ENCODE measurements at places on chromosomes 13 and 19. TPM values are rescaled to one million over a fixed set of nuclear protein-coding genes. Genes with fewer than 3 reads are reported as not detected.

- no peak for DNase-seq
Observed at GRCh38 chr13:89684896-89685295, 1662.6 kb upstream of the MIR17HG start.

SWSAP1 gene
- 1.2 TPM for total RNA-seq

DNA sequence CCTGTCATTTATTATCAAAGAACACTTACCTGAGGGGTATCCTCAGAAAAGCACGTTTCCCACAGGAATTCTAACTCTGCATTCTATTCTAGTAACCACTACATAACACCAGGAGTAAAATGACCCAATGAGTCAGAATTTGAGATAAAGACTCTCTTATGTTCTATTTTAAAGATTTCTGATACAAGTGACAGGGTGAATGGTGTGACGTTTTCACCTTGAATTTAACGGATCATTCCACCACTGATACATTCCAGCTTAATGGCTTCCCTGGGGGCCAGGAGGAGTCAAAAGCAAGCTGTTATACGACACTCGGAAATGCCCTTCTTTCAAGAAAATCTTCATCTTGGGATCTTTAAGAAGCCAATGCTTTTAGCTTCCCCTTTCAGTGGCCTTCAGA, 55.2 kb downstream of the SLC7A1 start:
- DNase-seq: no peak

TSSK6 gene
- total RNA-seq: 3.6 TPM

GRCh38 chr19:23075031-23075733, 41.6 kb upstream of the ZNF730 start:
- no peak for DNase-seq

LIN7B gene
- not detected for total RNA-seq

DNA sequence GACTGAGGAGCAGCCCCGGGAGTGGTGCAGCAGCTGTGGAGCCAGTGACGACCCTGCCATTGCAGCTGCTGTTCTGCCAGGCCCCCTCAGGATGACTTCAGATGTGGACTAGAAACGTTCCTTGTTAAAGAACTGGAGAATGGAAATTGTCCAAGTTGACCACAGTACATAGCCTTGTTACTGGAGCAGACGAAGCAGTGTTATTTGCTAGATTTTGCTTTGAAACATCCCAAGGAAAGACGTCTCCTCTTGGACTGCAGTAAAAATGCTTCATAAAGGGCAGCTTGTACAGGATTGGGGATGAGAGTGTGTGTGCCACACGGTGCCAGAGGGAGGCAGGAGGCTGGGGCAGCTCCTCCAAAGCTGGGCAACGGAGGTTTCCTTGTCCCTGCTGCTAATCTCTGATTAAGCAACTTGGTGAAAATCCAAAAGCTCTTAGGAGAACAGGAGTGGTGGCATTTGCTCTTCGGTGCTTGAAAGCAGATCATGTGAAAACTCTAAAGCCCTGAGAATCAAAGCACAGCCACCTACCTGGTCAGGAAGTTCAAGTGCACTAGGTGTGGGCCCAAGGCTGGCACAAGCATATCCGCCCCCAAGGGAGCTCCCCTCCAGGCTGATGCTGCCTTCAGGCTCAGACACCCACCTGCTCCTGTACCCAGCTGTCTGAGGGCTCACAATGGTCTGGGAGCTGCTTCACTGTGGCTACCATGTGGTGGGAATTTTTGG, 34.5 kb downstream of the SHISA2 start:
- no peak for DNase-seq

GRCh38 chr13:29100758-29101157, 280.6 kb downstream of the MTUS2 start:
- DNase-seq: no peak

- DNase-seq: no peak
Observed at GRCh38 chr19:41993612-41994483, at the start of gene ATP1A3. Gene ATP1A3 (minus strand): TSS chr19:41994230. CDS start chr19:41994076, 154 bp downstream.

DNA sequence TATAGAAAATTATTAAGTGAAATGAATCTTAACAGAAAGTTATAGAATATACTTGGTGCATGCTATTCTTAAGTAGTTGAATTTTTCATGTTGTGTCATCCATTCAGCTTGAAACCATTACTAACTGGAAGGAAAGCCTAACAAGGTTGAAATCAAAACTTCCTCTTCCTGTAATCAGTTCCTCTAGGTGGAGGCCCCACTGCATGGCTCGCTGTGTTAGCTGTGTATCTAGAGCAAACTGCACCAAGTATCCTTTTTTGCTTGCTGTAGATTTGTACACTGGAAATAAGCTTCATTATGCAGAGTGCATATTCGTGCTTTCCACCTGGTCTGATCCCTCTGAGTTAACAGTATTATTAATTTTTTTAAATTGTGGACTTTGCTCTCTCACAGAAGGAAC, 1146.1 kb downstream of the EFNB2 start:
- DNase-seq: no peak

CYP4F12 gene
- total RNA-seq: 4.7 TPM

DNA sequence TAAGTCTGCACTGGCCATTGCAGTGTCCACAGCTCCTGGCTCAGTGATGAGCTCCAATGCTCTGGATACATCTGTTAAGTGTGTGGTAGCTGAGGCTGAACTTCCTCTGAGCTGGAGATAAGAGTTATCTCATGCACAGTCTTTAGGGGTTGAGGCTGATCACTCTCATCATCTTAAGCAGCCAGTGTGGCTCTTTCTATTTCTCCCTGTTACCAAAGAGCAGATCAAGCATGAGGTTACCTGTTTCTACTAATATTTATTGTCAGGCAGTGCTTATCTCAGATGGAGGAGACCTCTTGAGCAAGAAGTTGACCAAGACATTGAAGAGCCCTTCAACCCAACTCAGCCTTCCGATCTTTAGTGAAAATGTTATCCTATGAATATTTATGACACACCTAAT, 6.6 kb upstream of the OR10H2 start:
- DNase-seq: no peak

GRCh38 chr13:78036841-78037240, 118.2 kb upstream of the EDNRB start:
- DNase-seq: no peak

DNA sequence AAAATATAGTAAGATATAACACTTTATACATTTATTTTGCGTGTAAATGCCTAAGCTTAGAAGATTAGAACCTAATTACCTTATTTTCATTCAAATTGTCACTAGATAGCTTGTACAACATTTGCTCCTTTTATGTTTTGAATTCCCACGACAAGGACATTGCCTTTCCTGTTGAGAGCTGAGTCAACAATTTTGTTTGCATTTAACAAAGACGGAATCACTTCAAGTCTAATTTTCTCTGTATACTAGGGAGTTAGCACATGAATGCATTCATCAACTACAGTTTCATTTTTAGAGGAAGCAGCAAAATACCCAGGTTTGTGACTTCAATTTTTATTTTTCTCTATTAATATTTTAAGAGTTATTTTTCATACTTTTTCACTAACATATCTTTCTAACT, 48.7 kb upstream of the PCCA start:
- no peak for DNase-seq

EPSTI1 gene
- total RNA-seq: 7.9 TPM

TINCR gene
- 2.0 TPM for total RNA-seq

DNA sequence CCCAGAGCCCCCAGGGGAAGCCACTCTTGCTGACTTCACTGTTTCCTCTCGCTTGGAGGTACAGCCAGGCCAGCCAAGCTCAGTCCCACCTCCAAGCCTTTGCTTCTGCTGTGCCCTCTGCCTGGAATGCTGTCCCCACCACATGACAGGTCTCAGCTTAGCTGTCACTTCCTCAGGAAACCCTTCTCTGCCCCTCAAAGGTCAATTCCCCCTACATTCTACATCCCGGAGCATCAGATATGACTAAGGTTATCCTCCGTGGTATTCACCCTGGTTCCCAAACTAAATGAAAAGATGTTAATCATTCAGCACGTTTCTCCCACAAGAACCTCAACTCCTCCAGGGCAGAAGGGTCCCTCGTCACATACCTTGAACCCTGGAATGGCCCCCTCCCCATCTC, 53.5 kb downstream of the PTPRS start:
- no peak for DNase-seq

GRCh38 chr19:18785179-18786124, 5.7 kb downstream of the COMP start:
- no peak for DNase-seq

PDX1 gene
- total RNA-seq: not detected

FCER2 gene
- total RNA-seq: 1.4 TPM

- DNase-seq: no peak
Observed at GRCh38 chr19:24098359-24098758, 11.4 kb downstream of the ZNF254 start.

SLC17A7 gene
- 2.8 TPM for total RNA-seq

HIPK4 gene
- total RNA-seq: not detected

GRCh38 chr19:11663181-11663591, 65.9 kb downstream of the ZNF627 start:
- DNase-seq: no peak

DNA sequence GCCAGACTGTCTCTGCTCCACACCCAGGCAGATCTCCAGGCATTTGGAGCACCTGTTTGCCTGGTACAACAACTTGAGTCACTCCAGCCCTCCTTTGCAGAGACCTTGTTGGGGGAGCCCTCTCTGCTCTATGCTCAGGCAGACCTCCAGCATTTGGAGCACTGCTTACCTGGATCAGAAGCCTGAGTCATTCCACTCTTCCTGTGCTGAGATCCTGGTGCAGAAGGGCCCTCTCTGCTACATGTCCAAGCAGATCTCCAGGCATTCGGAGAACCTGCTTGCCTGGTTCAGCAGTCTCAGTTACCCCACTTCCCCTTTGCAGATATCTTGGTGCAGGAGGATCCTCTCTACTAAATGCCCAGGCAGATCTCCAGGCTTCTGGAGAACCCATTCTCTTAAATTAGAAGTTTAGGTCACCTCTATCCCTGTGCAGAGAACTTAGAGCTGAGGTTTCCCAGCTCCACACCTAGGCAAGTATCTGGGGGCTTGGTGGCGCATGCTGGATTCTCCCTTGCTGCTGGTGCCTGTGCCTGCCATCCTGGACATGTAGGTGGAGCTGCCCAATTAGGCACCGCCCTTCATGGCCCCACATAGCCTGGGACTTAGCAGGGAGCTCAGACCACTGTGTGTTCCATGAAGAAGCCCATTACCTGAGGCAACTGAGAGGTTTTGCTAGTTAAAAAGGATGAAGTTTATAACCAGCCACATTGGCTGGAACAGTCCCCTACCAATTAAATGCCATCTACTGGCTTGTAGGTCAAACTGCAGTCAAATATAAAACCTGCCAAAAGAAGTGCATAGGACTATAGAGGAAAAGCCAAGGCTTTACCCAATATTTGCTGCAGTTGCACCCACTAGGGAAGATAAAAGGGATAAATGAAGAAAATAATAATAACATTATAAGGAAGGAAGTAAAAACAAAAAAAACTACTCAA, 97.6 kb upstream of the SLITRK6 start:
- DNase-seq: no peak

DNA sequence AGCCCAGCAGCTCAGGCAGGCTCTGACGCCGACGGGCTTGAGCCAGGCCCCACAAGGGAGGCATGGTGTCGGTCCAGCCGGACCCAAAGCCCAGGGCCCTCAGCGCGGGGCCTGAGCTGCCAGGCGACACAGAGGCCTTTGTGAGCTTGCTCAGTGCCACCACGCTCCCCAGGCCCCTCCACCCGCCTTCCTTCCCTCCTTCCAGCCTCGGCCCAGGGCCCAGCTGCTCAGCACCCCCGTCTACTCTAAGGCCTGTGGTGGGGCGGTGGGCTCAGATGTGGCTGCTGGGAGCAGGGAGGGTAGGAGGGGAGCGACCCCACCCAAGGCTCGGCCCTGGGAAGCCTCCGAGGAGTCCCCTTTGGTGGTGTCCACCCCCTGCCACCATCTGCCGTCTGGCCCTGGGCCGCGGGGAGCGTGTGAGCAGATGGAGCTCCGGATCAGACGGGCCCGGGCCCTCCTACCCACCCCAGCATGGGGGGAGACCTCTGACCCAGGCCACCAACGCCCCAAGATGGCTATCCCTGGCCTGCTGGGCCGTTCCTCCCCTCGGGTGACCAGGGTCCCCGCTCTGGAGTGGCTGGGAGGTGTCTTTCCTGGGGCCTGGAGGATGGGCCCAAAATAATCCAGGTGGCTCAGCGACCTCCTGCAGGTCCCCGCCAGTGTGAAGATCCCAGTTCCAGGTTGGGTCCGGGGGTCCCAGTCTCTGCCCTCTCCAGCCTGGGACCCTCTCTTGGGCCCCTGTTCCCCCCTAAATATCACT, 7.8 kb downstream of the ZBTB7A start:
- DNase-seq: no peak

DNA sequence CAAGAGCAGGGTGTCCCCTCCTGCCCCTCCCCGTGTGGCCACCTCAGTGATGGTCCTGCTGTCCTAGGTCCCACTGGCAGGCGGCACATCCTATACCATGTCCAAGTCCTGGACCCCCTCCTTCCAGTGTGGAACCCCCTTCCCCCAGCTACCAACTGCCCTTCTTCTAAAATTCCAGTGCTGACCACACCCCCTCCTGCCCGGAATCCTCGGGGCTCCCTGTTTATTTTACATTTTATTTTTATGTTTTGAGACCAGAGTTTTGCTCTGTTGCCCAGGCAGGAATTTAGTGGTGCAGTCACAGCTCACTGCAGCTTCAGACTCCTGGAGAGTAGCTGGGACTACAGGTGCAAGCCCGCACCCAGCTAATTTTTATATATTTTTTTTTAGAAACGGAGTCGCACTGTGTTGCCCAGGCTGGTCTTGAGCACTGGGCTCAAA, 945 bp upstream of the CPAMD8 start:
- no peak for DNase-seq

OLFM2 gene
- total RNA-seq: 5.8 TPM

- no peak for DNase-seq
Observed at GRCh38 chr13:27133889-27134288, 37.7 kb downstream of the USP12 start.

DNA sequence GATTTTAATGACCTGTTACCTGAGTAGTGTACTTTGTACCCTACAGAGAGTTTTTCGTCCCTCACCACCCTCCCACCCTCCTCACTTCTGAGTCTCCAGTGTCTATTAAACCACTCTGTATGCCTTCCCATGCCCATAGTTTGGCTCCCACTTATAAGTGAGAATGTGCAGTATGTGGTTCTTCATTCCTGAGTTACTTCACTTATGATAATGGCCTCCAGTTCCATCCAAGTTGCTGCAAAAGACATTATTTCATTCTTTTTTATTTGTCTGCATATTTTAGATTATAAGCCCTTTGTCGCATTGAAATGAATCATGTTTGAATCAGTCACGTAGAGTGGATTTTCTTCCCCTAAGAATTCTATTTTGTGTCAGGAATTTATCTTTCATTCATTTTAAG, 12.2 kb upstream of the HTR2A start:
- no peak for DNase-seq

All from thoracic aorta (tissue), 2 donors.